Mesendoderm (in vitro differentiated cells): ENCODE measurements at places on chromosomes 2 and 18.

GRCh38 chr18:9578306-9578705 is 36.1 kb downstream of the PPP4R1 start:
- DNase-seq = peak; percentile 38

DNA sequence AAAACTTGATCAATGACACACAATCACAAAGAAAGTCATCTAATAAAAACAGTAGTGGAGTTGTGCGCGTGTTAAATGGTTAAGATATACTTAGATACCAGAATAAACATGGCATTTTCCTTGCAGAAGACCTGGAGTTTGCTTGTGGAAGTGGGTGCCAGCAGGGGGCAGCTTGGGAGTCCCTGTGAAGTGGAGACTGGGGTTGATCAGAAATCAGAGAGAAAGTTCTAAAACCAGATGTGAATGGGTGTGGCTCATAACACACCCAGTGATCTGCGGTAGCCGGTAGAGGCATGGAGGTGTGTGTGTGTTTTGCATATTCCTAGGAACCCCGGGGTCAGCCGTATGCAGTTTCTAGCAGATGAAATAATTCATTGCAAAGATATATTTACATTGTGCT is 300.1 kb upstream of the TRIB2 start:
- peak; percentile 39 for DNase-seq

- DNase-seq = peak; percentile 88
Observed at GRCh38 chr2:48397846-48398245, 132.1 kb upstream of the STON1 start.

GRCh38 chr2:176109946-176110345 is 2.9 kb downstream of the HOXD11 start:
- DNase-seq = no peak

- no peak for DNase-seq
Observed at GRCh38 chr18:2035056-2035455, 536.2 kb downstream of the METTL4 start.

- DNase-seq = no peak
Observed at GRCh38 chr2:112160283-112161250, 22.4 kb downstream of the FBLN7 start.

- DNase-seq = no peak
Observed at GRCh38 chr18:38330573-38330972, 765.0 kb upstream of the CELF4 start.

- DNase-seq = no peak
Observed at GRCh38 chr2:4219101-4219500, 515.7 kb downstream of the DCDC2C start.

DNA sequence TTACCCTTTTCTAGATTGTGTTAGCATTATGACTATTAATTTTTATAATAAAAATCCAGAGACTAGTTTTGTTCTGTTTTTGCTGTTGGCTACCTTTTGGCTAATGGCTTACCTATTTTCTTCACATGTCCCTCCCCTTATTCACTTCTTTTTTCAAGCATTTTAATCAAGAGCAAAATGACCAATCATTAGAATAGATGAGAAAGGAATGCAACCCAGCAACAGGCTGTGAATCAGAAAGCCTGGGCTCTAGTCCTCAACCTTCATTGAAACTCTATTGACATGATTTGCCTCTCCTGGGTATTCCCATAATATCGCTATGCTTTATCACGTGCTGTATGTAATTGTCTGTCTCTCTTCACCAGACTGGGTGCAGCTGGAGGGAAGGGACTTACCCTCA is 370.1 kb downstream of the IRS1 start:
- no peak for DNase-seq

DNA sequence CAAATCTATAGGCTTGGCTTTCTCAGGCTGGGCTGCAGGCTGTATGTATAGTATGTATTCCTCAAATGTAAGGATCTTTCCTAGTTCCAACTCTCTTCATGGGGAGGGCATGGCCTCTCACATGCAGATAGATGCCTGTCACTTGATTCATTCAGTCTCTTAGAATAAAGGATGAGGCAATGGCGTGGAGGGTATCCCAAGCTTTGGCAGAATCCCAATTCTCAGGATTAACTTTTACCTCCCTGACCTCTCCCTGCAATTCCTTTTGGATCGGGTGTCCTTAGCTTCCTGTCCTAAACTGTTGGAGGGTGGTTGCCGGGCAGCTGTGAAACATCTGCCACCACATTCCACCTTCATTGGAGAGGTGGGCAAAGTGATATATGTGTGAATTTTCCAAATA is 80.3 kb downstream of the INSIG2 start:
- peak; percentile 64 for DNase-seq

DNA sequence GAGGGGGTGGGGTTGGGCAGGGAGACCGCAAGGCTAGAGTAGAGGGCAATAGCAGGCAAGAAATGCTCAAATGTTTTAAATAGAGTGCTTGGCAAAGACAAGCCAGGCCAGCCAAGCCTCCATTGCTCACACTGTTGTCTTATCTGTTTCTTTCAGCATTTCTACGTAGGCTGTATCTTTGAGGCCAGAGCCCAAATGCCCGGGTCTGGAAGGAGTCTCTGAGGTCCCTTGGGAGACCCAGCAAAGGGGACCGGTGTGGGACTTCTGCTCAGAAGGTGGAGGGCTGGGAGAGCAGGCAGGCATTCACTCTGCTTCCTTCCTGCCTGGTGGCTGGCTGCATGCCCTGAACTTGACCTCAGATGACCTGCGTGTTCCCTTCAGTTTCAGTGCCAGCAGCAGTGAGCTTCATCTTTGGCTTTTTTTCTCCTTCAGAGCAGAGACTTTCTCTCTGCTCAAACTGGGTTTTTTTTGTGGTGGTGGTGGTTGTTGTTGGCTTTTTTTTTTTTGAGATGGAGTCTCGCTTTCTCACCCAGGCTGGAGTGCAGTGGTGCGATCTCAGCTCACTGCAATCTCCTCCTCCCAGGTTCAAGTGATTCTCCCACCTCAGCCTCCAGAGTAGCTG is 13.7 kb upstream of the TET3 start:
- DNase-seq = peak; percentile 18

DNA sequence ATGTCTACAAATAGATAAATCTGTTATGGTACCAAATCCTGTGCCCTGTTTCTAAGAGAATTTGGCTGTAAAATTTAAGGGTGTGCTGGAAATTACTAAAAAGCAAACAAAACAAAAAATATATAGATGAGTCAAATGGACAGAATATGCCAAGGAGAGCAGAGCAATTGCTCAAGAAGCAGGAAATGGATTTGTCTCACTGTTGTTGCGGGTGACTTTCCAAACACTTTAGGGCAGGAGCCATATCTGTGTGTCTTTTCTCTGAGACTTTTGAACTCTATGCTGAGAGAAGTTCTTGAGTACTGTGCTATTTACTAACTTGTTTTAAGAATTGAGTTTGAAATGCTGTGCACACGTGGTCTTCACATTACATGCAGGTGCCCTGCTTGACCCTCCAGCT is 221.7 kb downstream of the PHLPP1 start:
- no peak for DNase-seq

GRCh38 chr18:54529444-54529843 is 61.6 kb upstream of the DYNAP start:
- DNase-seq = peak; percentile 21

DNA sequence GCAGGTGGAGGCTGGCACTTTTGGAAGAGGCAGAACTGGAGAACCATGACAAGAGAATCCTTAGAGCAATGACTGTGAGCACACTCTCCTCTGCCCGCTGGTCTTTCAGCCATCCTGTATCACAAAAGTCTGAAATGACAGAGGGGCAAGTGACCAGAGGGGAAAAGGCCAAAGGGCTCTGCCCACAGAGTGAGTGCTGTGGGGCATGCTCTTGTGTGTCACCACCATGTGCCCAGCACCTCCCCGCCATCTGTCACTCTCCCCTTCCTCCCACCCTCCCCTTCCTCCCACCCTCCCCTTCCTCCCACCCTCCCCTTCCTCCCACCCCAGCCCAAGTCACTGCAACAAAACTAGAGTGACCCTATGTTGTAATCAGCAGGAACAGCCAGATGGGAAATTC is 31.9 kb downstream of the DAW1 start:
- no peak for DNase-seq

DNA sequence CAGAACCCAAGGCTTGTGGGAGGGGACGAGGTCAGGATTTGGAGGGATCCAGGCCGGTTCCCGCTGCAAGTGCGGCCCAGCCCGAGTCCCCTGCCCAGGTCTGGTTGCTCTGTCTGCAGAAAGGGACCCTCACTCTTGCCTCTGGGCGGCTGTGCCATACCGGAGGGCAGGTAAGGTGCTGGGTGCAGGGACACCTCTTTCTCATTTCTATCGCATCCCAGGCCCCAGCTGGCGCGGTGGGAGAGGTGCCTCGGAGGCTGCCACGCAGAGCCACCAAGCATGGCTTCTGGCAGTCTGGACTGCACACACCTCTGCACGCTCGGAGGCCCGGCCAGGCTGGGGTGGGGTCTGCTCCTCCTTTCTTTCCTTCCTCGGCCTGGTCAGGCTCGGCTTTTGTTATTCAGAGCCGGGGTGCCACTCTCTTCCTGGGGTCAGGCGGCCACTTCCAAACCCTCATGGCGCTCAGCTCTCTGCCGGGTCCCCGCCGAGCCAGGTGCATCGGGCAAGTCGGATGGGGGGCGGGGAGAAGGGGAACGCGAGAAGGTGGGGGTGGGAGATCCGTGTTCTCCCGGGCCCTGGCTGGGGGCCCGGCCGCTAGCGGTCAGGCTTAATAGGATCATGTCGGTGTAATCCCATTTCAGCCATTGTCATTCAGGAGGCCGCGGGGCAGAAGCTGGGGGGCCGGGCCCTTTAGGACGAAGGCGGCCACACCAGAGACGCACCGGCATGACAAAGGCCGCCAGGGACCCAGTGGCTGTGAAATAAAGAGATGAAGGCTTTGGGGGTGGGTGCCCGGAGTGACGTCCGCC is 9.0 kb downstream of the GBX2 start:
- DNase-seq = no peak

DNA sequence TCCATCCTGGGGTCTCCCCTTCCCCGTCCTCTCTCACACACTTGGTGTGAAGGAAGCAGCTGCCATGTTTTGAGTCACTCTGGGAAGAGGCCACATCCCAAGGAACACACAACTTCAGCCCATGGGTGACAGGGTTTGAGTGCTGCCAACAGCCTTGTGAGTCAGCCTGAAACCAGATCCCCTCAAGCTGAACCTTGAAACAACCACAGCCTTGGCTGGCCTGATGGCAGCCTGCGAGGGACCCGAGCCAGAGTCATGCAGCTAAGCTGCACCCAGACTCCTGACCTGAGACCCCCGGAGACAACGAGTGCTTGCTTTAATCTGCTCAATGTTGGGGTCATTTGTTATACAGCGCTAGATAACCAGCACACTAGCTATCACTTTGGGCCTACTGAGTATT is 19.3 kb upstream of the MC2R start:
- DNase-seq = no peak

DNA sequence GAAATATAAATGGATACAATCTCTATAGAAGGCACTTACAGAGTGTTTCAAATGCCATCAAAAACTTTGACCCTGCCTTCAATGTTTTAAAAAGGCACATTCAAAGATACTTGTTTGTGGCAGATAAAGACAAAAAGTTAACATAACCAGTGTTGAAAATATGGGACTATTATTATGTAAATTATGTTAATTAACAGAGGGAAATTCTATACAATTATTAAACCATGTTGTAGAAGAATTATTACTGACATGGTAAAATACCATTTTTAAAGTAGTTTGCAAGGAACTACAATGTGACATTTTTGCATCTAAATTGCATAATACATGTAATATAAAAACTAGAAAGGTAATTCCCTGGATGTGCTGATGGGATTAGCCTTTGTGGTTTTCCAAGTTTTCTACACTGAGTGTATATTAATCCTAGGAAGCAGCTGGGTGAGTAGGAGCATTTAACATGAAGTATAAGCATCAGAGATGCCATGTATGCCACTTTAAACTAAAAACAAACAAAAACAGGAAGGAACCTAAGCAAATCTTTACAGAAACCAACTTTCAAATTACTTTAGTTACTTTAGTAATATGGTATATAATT is 21.7 kb downstream of the MIB1 start:
- DNase-seq = no peak

GRCh38 chr2:70852824-70853223 is 17.2 kb upstream of the CD207 start:
- DNase-seq = no peak

GRCh38 chr18:22822841-22823508 is 110.2 kb upstream of the RBBP8 start:
- no peak for DNase-seq

- peak; percentile 70 for DNase-seq
Observed at GRCh38 chr2:171316755-171317337, 116.9 kb downstream of the METTL8 start.

DNA sequence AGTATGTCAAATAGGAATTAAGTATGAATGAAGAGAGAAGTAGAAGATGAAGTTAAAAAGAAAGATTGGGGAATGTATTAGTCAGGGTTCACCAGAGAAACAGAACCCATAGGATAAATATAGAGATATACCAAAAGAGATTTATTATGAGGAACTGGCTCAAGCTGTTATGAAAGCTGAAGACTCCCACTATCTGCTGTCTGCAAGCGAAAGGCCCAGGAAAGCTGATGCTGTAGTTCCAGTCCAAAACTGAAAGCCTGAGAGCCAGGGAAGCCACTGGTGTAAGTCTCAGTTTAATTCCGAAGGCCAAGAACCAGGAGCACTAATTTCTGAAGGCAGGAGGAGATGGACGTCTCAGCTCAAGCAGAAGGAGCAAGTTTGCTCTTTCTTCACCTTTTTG is 200.9 kb upstream of the FN1 start:
- no peak for DNase-seq

DNA sequence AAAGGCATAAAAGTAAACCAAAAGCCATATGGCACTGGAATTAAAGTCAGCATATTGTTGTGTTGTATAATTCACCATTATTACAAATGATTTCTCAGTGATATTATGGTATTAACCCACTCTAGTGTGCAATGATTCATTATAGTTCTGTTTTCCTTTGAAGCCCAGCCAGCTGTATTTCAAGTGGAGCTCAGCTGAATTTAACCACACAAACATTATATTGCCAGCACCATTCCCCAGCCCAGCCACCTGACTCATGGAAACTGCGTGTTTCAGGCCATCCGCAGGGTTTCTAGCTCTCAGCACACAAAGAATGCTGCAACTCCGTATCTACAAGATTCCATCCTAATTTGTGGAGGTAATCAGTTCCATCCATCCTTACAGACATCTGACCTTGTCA is 166.8 kb upstream of the CHAC2 start:
- no peak for DNase-seq

GRCh38 chr2:15912203-15912602 is 28.1 kb upstream of the MYCN start:
- no peak for DNase-seq

GRCh38 chr2:134308474-134309385 is 54.9 kb downstream of the MGAT5 start:
- no peak for DNase-seq

DNA sequence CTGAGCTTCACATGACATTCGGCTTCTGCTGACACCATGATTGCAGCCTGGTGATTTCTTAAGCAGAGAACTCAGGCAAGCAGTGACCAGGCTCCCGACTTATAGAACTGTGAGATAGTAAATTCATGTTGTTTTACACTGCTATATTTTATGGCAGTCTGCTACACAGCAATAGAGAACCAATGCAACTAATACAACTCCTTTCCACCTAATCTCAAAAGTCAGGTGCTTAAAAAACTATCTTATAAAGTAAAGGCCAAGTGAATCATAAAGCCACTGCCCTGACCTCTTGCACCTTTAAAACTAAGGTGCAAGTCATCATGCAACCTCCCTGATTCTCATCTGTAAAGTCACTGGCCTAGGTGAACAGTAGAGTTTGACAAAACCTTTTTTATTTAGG is 95.3 kb upstream of the GLS start:
- DNase-seq = no peak

- no peak for DNase-seq
Observed at GRCh38 chr2:111031546-111032478, 88.9 kb upstream of the BCL2L11 start.
